ENCODE measurements at places on chromosomes 6 and 20.

DNA sequence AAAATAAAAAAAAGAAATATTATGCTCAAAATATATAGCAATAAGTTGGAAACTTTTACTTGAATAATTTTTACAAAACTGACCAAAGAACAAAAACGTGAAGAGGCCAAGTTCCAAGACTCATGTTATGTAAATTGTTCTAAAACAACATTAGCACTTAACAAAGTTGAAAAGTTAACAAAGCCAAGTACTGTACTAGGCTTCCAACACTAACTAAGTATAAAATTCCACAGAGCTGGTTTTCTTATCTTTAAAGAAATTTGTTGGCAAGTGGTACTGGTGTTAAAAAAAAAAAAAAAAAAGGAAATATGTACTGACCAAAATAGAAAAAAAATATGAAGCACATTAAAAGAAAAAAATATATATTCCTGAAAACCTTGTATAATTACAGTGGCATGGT, 127.8 kb downstream of the SLC16A10 start:
- no peak for DNase-seq

GRCh38 chr6:79469376-79470246, 67.6 kb downstream of the LCA5 start:
- DNase-seq: no peak

GRCh38 chr20:50286174-50286511, 95.5 kb downstream of the CEBPB start:
- no peak for DNase-seq

DNA sequence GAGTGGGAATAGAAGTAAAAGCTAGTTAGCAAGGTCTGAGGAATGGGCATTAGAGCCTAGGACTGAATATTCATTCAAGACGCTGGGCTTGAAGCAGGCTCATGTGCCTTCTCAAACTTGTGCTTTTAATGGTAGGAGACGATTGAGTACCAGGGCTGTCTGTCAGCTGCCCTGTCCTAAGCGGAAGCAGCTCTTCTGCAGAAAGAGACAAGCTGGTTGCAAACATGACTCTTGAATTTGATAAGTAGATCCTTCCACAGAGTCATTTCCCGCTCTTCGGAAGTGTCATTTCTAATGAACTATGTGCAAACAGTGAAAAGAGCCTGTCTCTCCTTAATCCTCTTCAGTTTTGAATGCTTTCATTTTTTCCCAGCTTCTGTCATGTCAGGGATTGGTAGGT, 176.4 kb downstream of the TFAP2B start:
- no peak for DNase-seq

DNA sequence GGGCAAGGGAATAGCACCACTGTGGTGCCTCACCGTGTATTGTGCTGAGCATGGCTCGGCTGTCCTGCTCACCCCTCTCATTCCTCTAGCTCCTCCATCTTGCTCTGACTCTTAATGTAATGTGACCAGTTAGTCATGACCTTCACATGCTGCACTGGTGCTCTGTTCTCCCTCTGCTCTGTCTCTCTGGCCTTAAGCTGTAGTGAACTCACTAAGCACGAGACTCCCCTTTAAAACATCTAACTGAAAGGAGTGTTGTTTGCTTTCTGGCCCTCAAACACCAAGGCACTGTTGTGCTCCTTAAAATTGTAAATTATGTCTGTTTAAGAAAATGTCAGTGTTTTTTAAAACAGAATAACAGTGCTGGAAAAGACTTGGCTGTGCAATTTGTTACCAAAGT, 140.4 kb downstream of the HDGFL1 start:
- DNase-seq: no peak

DNA sequence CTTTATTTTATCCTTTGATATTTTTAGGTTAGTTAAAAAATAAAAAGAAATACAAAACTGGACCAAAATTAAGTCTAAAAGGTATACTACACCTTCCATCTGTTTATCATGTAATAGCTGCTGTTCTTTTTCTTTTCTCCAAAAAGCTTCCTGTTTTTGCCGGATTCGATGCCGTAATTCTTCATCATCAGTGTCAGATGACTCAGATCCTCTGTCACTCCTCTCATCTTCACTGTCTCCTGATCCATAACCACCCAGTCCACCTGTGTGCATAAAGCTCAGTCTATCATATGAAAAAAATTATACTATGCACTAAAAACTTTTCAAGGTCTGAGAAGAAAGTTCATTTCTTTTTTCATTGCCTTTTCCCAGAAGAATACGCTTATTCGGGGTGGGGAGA, 8.5 kb upstream of the COQ3 start:
- no peak for DNase-seq

DNA sequence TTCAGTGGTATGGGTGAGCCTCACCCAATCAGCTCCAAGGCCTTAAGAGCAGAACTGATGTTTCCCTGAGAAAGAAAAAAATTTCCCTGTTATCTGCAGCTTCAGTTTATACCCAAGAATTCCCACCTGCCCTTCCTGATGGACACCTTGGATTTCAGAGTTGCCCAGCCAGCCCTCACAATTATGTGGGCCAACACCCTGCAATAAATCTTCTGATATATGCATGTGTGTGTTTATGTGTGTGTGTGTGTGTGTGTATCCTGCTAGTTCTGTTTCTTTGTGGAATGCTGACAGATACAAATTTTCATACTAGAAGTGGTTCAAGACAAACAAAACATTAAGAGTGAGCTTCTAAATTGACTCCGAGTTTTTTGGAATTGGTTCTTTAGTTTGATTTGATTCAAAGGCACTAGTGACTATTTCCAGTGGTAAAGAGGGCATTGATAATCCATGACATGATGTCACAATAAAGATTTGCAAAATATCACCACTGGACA, 246.6 kb upstream of the BTBD3 start:
- DNase-seq: no peak

DNA sequence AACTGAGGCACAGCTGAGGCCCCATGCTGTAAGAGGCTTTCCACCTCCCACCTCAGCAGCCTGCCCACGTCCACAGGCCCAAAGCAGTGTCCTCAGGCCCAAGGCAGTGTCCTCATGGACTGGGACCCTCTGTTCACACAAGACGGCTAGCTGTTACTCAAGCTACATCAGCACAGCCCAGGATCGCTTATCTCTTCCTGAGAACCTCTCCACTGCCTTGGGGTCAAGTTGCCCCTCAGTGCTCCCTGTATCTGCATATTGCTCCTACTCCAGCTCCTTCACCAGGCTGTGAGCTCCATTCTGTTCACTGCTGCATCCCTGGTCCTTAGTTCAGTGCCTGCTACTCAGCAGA, 208.8 kb upstream of the TAB2 start:
- no peak for DNase-seq

- no peak for DNase-seq
These were observed 78.1 kb upstream of the FAM83B start for GRCh38 chr6:54768494-54768893.

Measured in CD4-positive, alpha-beta T cell treated with Interleukin-17A for 1 hour (primary cell).